ENCODE measurements at places on chromosomes 6 and 20.

GRCh38 chr6:123655521-123656306 is 19.0 kb upstream of the TRDN start:
- DNase-seq = no peak

DNA sequence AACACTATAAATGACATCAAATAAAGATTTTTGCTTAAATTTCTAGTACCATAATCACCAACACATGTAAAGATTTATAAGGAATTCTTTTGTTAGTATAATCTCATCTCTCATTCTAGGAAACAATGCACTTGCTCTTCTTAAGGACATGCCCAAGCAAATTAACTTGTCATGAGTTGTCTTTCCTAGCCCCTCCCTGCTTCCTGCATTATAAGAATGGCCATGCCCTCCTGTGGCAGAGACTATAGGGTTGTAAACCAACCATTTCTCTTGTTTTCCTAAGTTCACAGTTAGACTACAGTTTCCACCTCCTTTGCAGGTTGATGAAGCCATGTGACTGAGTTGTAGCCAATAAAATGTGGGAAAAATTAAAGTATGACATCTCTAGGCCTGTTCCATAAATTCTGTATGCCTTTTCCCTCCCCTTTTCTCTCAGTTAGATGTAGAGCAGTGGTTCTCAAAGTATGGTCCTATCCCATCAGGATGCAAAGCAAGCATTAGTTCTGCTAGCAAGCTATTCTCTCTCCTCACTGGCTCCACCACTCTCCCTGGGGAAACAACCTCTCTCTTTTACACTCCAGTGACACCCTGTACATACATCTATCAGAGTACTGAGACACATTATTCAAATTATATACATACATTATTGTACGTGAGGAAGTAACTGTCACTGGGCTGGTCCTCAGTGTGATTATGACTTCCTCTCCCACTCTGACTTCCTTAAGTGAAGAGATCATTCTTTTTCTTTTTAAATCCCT is 295.0 kb downstream of the PKHD1 start:
- no peak for DNase-seq

GRCh38 chr20:22946596-22946995 is 88.5 kb upstream of the SSTR4 start:
- no peak for DNase-seq

DNA sequence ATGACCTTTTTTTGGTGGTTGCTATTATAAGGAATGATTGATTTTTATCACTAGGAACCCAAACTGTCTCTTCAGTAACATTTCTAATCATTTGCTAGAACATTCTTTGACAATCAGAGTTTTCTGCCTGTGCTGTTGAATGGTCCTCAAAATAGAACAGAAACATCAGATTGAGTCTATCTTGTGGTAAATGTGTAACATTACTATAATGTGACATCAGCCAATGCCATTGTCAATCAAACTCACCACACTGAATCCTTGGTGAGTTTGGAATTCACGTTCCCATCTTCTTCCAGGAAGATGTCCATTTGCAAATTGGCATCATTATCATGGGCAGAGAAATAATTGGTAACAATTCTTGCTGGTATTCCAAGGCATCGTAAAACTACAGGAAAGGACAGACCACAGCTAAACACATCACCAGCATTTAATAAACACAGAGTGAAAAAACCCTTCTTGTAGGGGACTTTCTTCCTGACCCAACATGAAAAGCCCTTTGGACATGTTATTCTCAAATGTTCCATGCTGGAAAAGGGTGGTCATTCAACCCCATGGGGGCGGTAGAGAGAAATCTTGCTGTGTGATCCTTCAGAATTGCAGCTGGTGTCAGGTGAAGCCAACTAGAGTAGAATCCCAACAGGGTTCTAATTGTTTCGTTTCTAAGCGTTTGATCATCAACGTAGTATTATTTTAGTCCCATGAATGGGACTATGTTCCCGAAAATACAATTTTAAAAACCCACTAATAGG is 98.5 kb downstream of the F13A1 start:
- DNase-seq = no peak

DNA sequence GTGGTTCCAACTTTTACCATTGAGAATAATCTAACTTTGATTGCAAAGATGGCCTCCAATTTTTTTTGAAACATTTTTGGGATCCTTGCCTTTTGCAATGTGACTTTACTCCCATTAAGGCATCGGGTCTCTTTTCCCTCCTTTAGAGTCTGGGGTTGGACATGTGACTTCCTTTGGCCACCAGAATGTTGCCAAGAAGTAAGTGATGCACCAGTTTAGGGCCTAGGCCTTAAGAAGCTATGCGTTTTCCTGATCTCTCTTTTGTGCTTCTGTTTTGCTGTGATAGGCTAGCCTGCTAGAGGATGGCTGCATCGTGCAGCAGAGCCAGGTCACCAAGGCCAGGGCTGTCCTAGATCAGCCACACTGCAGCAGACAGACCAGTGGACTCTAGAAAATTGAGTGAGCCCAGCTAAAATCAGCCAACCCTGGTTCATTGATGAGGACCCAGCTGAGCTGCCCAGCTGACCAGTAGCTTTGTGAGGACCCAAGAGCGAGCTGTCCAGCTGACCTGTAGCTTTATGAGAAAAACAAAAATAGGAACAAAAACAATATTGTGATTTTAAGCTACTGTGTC is 594.0 kb upstream of the JAG1 start:
- DNase-seq = no peak

DNA sequence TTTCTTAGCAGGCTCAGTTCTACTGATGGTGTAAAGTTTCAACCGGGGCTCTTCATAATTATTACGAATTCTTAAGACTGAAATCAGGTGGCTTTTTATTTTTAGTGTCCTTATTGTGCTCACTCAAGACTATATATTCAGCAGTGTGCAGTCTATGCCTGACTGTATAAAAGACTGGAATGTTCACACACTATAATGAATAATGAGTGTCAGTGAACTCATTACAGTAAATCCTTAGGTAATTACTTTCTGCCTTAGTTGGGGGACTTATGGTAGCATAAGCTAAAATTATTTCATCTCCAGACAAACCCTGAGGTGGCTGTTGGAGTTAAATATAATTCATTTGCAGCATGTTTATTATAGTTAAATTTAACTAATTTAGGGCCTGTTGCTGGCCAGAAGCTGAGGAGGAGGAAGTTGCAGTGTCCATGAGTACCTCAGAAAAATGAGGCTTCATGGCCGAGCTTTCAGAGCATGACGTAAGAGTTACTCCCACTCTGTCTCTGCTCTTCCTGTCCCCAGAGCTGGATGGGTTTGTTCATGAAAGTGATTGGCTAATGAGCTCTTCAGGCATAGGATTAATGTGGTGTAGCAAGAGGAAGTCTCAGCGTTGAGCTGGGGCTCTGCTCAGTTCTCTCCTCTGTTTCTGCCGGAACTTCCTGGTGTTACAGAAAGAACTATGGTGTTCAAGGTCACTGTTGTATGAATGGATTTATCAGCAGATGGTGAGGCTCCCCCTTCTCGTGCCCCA is 335.7 kb downstream of the NRN1 start:
- DNase-seq = peak; percentile 18

DNA sequence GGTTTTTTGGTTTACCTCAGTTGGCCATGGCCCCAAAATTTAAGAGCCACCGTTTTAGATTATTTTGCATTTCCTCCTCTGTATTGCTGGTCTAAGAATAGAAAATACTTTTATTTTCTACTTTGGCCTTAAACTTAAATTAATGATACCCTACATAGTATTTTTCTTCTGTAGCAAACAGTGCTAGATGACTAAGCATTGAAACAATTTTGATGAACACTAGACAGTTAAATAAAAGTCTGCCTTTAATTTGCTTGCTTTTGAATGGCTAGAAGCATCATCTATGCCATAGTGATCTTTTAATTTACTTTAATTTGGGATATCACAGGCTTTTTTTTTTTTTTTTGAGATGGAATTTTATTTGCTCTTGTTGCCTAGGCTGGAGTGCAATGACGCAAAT is 106.4 kb downstream of the CD109 start:
- no peak for DNase-seq

DNA sequence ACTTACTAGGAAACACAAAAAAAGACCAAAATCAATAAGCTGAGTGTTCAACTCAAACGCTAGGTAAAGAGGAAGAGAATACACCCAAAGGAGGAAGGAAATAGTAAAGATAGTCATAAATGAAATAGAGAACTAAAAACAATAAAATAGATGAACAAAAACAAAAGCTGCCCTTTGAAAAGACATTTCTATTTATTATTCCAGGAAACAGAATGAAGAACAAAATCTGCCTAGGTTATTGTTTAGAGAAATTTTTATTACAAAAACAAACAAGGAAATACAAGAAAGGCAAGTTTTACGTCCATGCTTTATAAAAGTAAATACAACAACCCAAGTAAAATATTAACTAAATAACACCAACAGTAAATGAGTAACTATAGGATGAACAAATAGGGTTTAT is 20.1 kb downstream of the HLA-DMB start:
- DNase-seq = no peak

DNA sequence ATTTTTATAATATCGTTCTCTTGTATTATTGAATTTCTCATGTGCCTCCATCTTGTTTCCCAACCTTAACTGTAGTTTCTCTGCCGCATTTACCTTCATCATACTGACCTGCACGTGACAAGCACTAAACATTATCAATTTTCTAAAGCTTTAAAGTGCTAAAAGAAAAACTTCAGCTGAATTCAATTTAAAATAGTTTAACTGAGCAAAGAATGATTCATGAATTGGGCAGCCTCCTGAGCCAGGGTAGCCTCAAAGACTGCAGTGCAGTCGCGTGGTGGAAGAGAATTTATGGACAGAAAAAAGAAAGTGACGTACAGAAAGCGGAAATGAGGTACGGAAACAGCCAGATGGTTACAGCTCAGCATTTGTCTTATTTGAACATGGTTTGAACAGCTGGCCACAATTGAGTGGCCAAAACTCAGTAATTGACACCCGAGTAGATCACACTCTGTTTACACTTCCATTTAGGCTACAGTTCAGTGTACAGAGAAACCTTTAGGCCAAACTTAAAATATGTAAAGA is 4.2 kb upstream of the ZDHHC14 start:
- no peak for DNase-seq

DNA sequence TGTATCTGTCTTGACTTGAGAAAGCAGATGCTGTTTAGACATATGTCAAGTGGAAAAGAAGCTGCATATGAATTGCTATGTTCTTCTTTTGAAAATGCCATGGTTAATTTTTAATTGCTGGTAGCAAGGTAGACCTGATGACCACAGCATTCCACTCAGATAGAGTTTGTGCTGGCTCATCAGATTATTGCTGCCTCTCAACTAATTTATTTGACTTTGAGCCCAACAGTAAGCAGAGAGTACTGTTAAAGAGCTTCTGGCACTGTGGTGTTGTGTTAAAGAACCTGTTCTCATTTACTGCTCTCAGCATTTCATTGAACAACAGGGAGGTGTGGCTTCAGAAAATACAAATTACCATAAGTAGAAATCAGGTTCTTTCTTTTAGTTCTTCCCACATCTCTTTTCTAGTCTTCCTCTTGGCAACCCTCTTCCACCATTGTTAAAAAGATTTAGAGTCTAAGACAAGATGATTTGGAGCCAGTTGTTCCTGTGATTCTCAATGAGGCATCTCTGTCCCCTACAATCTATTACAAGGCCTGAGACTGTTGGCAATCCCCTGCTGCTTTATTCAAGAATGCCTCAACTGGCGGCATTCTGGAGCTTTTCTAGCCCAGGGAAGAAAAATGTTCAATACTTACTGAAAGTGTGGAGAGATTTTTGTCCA is 967.6 kb upstream of the GJE1 start:
- DNase-seq = peak; percentile 45

DNA sequence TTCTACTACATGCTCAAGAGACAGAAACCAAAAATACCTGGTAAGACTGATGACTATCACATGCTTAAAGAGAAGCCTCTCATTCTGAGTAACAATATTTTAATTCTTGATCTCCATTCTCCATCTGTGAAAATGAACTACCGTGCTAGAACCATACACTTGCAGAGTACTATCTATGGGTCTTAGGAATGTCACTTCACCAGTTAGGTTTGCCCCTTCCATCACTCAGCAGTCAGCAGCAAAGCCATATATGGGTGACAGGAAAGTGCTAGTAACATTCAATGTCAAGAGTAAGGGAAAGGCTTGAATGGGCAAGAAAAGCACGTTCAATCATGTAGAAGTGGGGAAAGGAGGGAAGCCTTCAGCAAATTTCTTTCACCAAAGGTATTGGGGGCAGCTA is 2.3 kb downstream of the DNAAF9 start:
- DNase-seq = peak; percentile 5

- no peak for DNase-seq
Measured at GRCh38 chr20:54486585-54486984, 11.2 kb downstream of the DOK5 start.

DNA sequence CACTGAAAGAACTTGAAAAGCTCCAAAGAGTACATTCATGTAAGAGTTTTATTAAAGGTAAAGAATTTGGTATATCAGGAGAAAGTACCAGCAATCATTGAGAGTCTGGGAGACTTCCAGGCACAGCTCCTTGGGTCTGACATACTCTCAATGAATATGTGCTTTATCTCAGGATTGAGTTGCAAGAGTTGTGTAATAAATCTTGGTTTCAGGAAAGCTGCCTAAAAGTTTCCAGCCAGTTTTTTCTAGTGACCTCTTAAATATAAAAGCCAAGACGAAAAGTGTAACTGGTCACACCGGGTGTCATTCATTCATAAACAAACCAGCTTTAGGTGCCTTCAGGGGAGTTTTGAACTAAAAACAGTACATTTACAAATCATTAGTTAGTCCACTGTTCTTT is 21.6 kb upstream of the GJA1 start:
- no peak for DNase-seq

DNA sequence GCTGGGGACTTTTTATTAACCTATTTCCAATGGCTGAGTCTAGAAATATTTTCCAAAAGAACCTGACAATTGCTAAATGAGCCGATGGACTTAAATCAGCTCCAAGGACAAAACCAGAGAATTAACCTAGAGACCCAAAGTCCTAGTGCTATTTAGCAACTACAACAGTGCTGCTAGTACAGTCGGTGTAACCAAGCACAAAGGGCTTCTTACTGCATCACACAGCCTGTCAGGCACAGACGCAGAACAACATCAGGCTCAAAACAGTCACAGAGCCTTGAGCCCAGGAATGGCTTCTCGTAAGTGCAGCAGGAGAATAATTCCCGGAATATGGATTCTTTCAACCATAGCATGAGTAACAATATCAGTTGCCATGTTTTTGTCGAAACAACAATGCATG is 70.0 kb downstream of the GFOD1 start:
- no peak for DNase-seq

DNA sequence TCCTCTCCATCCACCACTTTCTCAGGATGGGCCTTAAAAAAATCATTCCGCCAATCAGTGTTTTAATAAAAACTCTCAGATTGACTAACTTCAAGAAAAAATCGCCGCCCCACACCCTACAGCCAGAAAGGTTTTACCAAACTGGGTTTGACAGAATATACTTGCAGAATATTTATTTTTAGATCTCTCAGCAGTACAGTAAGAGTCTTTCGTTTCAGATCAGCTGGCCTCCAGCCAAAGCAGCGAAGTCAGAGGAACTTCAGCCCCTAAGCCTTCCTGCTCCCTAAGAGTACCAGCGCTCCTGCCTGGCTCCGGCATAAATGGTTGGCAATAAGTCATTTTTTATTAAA is 24.7 kb downstream of the TBC1D7 start:
- peak; percentile 87 for DNase-seq

GRCh38 chr6:33504486-33504885 is 50.1 kb downstream of the ZBTB9 start:
- DNase-seq = no peak

- DNase-seq = no peak
Measured at GRCh38 chr6:107105511-107106116, 9.7 kb downstream of the BEND3 start.

- no peak for DNase-seq
Measured at GRCh38 chr6:140548366-140548765, 1173.9 kb upstream of the CITED2 start.

- no peak for DNase-seq
Measured at GRCh38 chr6:81128671-81129070, 623.8 kb downstream of the TENT5A start.
